ENCODE measurements at places on chromosomes 1 and 21. TPM values are rescaled to one million over a fixed set of nuclear protein-coding genes. Genes with fewer than 3 reads are reported as not detected.

KLHDC9 gene
- total RNA-seq, result 0.51 TPM

- H3K27me3 ChIP-seq, result no peaks in the 10 kb centered on the region
- H3K27ac ChIP-seq, result no peak overlapping the region
- no peak for DNase-seq
Observed at GRCh38 chr21:39111931-39112550, 71.2 kb downstream of the PSMG1 start.

TAS1R1 gene
- total RNA-seq, result not detected

GPR3 gene
- 1.9 TPM for total RNA-seq

FAM151A gene
- not detected for total RNA-seq

GRCh38 chr1:211476200-211476849 is 15.6 kb downstream of the RD3 start:
- DNase-seq, result peak; percentile 58
- H3K27ac ChIP-seq, result no peak overlapping the region
- no peaks in the 10 kb centered on the region for H3K27me3 ChIP-seq
- no peaks in the 10 kb centered on the region for H3K4me1 ChIP-seq
